ENCODE measurements at places on chromosomes 6 and 20.

- no peak for DNase-seq
Measured at GRCh38 chr20:8648466-8648865, 420.4 kb upstream of the PLCB4 start.

DNA sequence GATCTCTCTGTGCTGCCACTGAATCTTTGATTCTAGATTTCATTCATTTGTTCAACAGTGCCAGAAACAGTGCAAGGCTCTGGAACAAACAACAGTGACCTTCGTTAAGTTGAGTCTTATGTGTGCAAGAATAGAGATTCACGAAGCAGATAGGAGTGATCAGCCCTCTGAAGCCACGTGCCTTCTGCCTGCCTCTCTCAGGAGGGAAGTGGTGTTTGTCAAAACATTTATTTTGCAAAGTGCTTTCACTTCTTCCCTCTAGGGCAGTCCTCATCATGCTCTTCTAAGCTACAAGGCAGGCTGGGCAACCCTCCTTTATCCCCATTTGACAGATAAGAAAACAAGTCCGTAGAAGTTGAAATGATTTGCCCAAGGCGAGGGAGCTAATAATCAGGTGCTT lies 204.3 kb downstream of the TFAP2C start:
- no peak for DNase-seq

DNA sequence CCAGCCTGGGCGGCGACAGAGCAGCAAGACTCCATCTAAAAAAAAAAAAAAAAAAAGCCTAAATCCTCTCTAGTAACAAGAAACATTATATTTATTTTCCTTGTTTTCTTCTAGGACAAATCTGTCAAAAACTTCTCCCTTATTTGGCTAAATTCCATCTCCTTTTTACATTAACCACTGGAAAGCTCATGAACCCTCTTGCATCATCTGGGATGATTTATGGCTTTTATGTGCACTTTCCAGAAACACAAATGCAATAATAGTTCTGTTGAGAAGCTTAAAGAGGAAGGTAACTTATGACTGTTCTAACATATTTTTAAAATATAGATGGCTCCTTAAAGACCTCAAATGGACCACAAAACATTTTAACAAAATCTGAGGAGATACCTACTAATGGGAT lies 526.1 kb upstream of the SPTLC3 start:
- no peak for DNase-seq

DNA sequence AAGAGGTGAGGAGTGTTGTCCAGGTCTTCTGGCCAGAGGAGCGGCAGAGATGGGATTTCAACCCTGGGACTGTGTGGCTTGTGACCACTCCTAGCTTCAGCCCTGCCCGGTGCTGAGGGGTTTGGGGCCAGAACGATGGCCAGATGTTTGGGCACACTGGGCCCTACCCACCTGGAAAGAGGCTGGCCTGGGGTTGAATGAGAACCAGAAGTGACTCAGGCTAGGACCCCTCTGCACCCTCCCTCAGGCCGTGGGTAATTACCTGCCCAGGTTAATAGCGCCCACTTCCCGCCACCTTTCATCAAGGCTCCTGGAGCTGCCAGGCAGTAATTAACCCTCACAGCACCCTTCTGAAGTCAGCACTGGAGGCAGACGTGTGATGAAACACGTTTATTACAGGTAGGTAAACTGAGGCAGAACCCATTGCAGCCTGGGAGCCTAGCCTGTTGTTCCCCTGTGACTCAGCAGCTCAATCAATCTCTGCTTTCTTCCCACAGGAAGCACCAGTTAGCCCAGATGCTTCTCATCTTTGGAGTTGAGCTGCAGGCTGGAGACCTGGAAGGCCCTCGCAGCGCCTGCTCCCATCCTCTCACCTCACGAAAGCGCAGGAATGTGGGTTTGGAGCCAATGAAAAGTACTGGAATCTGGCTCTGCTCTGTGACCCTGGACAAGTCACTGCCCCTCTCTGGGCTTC lies 120.8 kb downstream of the CEBPB start:
- DNase-seq, result no peak

GRCh38 chr6:85676086-85676729 lies 33.5 kb upstream of the SYNCRIP start:
- no peak for DNase-seq

GRCh38 chr20:58402827-58403226 lies 13.8 kb downstream of the VAPB start:
- DNase-seq, result no peak

- DNase-seq, result no peak
Measured at GRCh38 chr6:165611294-165611693, 51.7 kb downstream of the PDE10A start.

DNA sequence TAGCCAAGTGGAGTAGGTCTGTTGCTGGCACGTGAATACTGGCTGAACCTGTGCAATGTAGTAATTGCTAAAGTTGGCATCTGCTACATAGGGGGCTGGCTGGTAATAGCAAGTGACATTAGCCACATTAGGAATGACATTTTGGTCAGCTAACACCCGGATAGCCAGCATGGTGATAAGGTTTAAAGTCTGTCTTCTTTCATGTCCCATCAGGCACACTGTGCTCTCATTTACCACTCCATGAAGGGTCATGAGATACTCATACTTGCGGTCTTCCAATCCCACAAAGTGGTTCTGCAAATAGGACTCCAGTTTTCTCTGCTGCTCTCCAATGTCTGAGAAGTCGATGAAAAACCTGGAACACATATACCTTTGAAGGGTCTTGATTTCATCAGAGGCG lies 2.8 kb downstream of the TENT5A start:
- no peak for DNase-seq

GRCh38 chr20:51326201-51326819 lies 216.2 kb downstream of the NFATC2 start:
- peak; percentile 37 for DNase-seq

DNA sequence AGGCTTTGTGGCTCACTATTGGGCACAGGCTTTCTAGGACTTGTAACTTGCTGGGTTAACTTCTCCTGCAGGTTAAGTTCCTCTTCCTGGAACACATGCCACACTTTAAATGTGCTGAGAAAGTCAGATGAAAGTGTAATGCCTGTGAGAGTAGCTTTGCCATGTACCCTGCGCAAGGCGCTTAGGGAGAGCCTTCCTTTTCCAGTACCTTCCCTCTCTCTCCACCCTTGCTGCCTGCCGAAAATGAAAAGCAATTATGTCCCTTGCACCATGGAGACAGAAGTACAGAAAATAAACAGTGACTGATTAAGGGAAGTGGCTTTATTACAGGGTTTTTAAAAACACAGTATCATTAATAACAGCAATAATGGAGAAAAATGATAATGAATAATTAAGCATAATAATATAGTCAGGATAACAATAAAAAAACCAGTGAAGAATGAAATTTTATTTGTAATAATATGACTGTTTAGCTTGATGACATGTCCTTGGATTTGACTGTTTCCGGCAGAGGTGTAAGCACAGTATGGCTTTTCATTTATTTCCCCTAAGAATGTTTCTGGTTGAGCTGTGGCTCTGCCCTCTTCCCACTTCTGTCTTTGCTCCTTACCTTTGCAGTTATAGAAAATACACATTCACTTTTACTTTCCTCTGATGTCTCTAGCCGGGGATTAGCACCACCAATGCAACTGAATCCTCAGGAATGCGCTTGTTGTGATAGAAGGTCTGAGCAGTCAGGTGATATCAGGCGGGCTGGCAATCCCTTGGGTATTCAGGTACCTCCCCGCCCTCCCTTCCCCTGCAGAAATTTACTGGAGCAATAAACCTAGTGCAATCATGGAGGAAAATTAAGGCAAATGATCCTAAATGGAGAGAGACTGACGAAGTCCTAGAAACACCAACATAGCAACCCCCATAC lies 472.3 kb upstream of the CITED2 start:
- peak; percentile 16 for DNase-seq
